GM23248 (cell line): ENCODE measurements at places on chromosomes 6 and 20.

GRCh38 chr6:75498862-75499261 is 5.3 kb upstream of the FILIP1 start:
- H3K4me1 ChIP-seq: peaks cover 4% of the 10 kb centered on the region; the same call in 1 of the 2 replicates
- no peaks in the 10 kb centered on the region for H3K36me3 ChIP-seq
- H3K27ac ChIP-seq: no peak overlapping the region
- H3K27me3 ChIP-seq: peaks cover 9% of the 10 kb centered on the region; the same call in 1 of the 2 replicates
- H3K4me3 ChIP-seq: no peak overlapping the region

- DNase-seq: no peak
- H3K36me3 ChIP-seq: no peaks in the 10 kb centered on the region
- no peaks in the 10 kb centered on the region for H3K27me3 ChIP-seq
- H3K4me1 ChIP-seq: peaks cover 21% of the 10 kb centered on the region
- H3K27ac ChIP-seq: no peak overlapping the region
Observed at GRCh38 chr6:12262236-12263061, 27.7 kb upstream of the EDN1 start.

DNA sequence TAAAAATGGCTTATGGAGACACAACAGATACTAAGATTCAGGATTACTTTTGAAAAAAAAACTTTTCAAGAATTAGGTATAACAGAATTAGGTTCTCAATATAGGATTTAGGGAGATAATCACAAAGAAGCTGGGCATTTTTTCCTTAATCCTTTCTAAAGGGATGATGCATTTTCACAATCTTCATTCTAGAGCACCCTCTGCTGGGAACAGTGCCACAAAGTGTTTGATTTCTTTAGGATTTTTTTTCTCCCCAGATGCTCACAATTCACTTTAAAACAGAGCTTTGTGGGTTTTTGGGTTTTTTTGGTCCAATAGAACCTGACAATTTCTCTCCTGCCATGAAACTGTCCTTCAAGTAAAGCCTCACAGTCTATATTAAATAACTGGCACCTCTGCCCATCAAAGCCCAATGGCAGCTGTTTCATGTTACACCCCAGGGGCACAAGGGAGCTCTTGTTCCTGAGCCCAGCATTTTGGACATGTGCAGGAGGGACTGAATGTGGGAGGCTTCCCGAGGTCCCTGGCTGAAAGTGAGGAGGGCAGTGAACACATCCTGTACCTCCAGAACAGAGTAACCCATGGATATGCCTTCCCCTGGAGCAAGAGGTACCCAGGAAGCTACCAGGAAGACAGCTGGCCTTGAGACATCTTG is 39.7 kb downstream of the PREP start:
- H3K4me1 ChIP-seq: peaks cover 17% of the 10 kb centered on the region
- DNase-seq: peak; percentile 81
- H3K4me3 ChIP-seq: no peak overlapping the region
- H3K36me3 ChIP-seq: peaks cover 2% of the 10 kb centered on the region; the same call in 1 of the 2 replicates

GRCh38 chr20:37864298-37864697 is 38.6 kb upstream of the VSTM2L start:
- peaks cover 9% of the 10 kb centered on the region for H3K36me3 ChIP-seq
- no peak overlapping the region for H3K27ac ChIP-seq
- H3K27me3 ChIP-seq: no peaks in the 10 kb centered on the region
- DNase-seq: no peak
- no peak overlapping the region for H3K4me3 ChIP-seq

- peaks cover 7% of the 10 kb centered on the region; the same call in 1 of the 2 replicates for H3K4me1 ChIP-seq
- DNase-seq: peak; percentile 60
- no peaks in the 10 kb centered on the region; the same call in 1 of the 2 replicates for H3K36me3 ChIP-seq
- no peaks in the 10 kb centered on the region for H3K27me3 ChIP-seq
- peak overlapping the region; percentile 73 for H3K4me3 ChIP-seq
Observed at GRCh38 chr20:62952968-62953838, 694 bp downstream of the SLC17A9 start.

DNA sequence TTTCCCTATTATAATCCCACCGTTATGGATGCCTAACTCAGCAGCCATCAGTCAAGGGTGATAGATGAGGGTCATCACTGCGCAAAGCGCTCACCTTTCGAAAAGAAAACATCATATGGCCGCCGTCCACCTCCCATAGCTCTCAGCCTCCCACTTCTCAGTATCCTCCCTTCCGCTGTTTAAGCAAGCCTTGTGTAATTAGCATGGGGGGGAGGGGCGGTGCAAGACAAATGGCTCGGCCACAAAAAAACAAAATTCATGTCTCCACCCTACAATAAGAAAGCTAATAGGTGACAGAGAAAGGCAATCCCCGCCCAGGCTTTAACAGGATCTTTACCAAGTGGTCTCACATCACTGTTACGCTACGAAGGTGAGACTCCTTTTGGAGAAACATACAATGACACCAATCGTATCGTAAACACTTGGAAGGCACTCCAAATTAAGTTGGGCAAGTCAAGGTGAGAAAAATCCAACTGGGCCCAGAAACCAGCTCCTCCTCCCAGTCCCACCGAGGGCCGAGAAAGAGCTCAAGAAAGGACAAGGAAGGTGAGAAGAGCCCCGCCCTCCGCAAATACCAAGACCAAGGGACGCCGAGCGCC is 645 bp downstream of the DDX39B start:
- DNase-seq: peak; percentile 81
- peak overlapping the region; percentile 96 for H3K27ac ChIP-seq
- peaks cover 19% of the 10 kb centered on the region for H3K4me1 ChIP-seq
- peaks cover 39% of the 10 kb centered on the region for H3K36me3 ChIP-seq
- peak overlapping the region; percentile 96 for H3K4me3 ChIP-seq

- DNase-seq: no peak
- H3K4me3 ChIP-seq: no peak overlapping the region
- H3K36me3 ChIP-seq: no peaks in the 10 kb centered on the region
- H3K27ac ChIP-seq: no peak overlapping the region
- H3K4me1 ChIP-seq: no peaks in the 10 kb centered on the region
Observed at GRCh38 chr20:51404297-51405060, 138.0 kb downstream of the NFATC2 start.
